ENCODE measurements at places on chromosomes 1 and 21.
A peak's percentile ranks its signal among the peaks of the same experiment; 100 is the strongest.

GRCh38 chr1:208756339-208756981 lies 512.3 kb upstream of the PLXNA2 start:
- DNase-seq, result no peak

DNA sequence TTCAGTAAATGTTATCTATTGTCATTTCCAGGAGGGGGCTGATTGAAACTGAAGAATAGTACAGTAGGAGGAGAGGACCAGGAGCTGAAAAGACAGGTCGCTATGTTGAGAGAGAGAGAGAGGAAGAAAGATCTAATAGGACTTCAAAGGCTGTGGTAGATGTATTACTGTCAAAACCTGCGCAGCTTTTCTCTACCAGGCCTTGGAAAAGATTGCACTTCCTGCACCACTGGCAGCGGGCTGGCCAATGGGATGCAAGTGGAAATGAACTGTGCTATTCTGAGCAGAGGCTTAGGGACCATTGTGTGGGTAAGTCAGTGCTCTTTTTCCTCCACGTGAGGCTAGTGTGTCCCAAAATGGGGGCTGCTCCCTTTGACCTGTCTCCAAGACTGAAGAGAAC lies 47.1 kb downstream of the MDM4 start:
- no peak for DNase-seq

DNA sequence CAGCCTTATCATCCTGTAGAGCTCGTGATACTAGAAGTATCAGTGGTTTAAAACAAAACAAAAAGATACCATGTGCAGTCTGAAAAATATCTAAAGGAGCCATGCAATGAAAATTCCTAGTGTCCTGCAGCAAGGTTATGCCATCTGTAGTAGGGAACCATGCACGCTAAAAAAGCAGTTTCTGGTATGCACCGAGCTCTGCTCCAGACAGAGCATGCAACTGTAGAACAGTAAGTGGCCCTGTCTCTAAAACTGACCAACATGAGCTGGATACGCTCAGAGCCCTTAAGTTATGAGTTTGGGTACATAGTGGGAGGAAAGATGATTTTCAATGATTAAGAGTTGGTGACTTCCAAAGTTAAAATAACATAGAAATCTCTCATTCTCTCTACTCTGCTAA lies 159.3 kb upstream of the ADAMTS5 start:
- DNase-seq, result no peak

DNA sequence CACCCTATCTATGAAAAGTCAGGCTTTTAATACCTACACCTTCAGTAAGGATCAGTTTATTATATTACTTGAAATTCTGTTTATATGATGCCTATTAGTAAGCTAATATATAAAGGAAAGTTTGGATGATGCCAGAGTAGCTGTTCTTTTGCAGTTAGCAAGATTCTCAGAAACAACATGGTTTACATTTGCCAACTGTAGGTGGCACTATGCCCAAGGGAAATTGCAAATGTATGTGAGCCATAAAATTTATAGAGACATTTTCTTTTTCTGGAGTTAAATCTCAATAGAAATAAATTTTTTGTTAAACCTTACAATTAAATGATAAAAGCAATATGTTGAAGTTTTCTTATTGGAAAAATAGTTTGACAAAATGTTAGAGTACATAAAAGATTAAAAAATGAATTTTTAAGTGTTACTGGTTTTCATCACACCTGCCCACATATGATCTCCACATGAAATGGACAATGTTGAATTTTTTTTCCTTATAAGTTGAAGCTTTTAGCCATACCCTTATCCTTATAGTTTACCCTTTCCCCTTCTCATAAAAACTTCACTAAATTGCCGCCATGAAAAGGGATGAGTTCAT lies 32.1 kb upstream of the EPHX4 start:
- peak; percentile 50 for DNase-seq

DNA sequence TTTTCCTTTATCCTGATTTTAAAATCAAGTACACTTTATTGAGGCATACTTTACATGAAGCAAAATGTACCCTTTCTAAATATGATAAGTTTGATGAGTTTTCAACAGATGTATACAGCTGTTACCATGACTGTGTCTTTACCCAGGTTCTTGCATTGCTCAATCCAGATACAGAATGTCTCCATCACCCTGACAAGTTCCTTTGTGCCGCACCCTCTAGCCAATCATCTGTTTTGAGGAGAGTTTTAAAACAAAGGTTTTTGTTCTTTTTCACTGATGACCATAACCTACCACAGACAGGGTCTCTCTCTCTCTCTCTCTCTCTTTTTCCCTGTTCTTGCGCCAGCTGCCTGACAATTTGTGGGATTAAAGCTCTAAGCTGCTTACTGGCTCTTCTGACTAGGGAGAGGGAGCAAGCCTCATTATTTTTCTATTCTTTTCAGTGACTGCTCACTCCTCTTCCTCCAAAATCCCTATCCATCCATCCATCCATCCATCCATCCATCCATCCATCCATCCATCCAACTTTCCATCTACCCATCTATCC lies 1.2 kb upstream of the KCNE1 start:
- DNase-seq, result no peak
